ENCODE measurements at places on chromosomes 12 and 14. TPM values are rescaled to one million over a fixed set of nuclear protein-coding genes. Genes with fewer than 3 reads are reported as not detected.

Gene DLK1
- total RNA-seq: not detected

Gene RNASE7
- total RNA-seq: not detected

Gene OTUB2
- 1.4 TPM for total RNA-seq

Gene SSTR1
- 214 TPM for total RNA-seq

All from HFFc6 (cell line).